HCT116 (cell line): ENCODE measurements at places on chromosomes 4 and X.

- DNase-seq = no peak
Observed at GRCh38 chr4:113773756-113774155, 12.2 kb upstream of the CAMK2D start.

DNA sequence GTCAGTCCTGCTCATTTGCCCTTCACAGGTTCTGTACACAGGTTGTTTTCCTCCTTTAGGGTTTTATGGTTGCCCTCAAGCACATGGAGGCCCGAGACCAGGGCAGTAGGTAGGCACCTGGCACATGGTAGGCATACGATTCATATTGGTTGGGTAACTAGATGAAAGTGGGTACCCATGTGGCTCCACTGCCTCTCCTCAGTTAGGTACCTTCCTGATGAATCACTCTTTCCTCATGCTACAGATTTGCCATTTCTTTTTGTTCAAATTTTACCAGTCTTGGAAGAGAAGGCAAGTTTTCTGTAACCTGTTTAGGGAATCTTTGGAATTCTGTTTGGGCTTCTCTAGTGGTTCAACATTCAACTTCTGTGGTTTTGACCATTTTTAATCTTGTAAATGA lies 121.3 kb downstream of the FHIP1A start:
- DNase-seq = no peak

DNA sequence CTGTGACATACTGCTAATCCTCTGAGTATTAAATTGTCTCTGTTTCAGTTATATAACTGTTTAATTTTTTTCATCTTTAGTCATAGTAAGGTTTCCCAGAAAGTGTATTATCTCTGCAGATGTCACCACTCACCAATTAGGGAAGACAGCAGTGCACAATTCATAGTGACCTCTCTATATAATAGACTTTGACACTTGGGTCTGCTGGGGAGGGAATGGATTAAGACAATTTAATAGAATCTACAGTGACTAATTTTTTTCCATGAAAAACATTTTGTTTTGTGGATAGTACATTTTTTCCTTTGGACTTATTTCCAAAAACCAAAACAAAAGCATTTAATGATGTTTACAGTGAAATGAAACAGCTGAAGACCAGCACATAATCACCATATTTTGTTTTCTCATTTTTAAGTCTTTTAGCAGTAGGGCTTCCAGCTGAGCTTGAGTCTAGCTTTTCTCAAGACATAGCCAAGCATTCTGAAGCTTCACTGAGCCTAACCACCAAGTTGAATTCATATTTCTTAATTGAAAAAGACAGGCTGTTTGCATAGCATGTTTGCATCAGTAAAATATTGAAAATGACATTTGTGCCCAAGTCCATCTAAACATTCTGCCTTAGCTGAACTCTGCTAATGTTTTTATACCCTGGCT lies 69.5 kb downstream of the PCDH19 start:
- no peak for DNase-seq

- DNase-seq = no peak
Observed at GRCh38 chr4:110663738-110664444, 41.0 kb upstream of the PITX2 start.

DNA sequence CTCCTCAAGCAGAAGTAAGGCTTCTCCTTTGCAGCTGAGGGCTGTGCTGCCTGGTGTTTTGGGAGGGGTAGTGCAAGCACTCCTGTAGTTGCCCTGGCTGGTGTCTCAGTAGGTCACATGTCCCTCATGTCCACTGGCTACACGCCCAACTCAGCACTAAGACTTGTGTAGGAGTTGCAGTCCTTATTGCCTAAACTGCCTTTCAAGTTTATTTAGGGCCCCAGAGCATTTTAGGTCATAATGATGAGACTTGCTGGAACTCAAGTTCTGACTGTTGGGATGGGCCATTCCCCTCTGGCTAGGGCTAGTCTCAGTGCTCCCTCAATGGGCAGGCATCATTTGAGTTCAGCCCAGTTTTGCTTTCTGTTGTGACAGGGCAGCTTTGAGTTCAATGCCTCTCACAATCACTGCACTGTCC lies 44.1 kb downstream of the PPM1K start:
- DNase-seq = no peak

DNA sequence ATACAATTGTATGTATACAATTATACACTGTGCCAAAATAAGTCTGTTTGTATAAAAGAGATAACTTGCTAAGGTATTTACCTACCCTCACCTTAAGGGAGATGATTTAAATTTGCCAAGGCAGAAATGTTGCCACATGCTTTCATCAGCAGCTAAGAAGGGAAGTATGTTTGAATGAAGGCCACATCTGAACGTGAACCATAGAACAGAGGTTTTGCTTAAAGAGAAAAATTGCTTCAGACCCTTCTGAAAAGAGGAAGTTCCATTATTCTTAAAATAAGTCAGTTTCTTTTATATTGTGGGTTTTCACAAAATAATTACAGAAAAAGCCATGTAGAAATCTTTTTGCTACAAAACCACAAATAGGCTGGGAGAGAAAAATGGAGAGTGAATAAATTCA lies 621.5 kb upstream of the HTR2C start:
- no peak for DNase-seq

GRCh38 chr4:69025191-69025998 lies 70.9 kb upstream of the UGT2B7 start:
- DNase-seq = peak; percentile 2

- DNase-seq = no peak
Observed at GRCh38 chrX:24646006-24646405, 1.1 kb downstream of the PCYT1B start.

DNA sequence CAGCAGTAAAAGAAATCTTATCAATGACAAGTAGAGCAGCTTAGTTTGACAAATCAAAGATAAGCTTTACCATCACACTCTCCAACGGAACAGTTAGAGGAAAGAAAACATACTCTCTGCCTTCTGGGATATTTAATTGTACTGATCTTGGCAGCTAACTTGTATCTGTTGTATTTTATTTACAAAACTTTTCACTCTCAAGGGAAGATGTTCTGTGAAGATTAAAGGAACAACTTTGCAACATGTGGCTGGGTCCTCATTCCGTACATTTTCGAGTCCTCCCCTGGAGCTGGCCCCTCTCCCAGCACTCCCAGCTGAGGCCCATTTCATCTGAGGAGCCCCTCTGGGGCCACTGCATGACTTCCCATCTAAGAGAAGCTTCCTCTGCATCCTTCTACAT lies 74.4 kb downstream of the RPS3A start:
- DNase-seq = no peak

GRCh38 chrX:46208225-46208854 lies 336.9 kb downstream of the ZNF674 start:
- DNase-seq = no peak

- DNase-seq = peak; percentile 16
Observed at GRCh38 chr4:5142726-5143125, 91.4 kb downstream of the STK32B start.

DNA sequence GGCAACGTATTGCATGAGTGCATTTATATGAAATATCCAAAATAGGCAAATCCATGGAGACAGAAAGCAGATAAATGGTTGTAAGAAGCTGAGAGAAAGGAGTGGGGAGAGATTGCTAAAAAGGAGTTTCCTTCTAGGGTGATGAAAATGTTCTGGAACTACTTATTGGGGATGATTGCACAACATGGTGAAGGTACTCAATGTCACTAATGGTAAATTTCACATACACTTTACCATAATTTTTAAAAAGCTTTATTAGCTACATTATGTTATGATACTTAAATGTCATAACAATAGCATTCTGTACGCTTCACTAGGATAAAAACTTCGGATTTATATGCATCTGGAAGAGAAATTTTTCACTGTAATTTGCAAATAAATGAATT lies 56.7 kb upstream of the WDR19 start:
- DNase-seq = no peak

GRCh38 chr4:163598028-163598427 lies 103.5 kb downstream of the TMA16 start:
- DNase-seq = no peak

GRCh38 chr4:158609116-158609515 lies 62.6 kb downstream of the C4orf46 start:
- DNase-seq = no peak

DNA sequence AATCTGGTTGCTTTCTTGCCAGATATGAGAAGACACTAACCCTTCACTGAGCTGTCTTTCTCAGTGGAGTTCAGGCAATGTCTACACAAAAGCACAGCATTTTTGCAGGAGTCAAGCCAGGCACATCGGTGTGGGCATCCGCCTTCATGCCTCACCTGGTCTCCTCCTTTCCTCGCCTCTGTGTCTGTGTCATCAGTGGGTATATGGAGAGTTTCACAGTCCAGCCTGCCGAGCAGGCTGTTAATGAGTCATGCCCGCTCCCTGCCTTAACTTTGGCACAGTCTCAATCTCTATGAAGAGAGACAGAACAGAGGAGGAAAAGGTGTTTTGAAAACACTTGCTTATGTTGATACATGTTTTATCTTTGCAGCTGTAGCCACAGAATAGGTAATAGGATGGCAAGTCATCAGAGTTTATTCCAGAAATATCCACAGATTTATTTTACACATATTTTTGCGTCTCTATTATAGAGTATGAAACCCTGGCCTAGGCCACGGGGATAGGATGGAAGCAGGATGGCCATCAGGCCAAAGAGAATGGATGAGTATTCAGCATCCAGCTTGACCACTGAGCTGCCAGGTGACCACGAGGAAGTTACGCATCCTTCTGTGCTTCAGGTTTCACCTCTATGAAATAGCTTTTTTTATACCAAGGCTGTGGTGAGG lies 32.8 kb upstream of the MAML3 start:
- DNase-seq = peak; percentile 34

GRCh38 chr4:85114526-85114925 lies 148.0 kb upstream of the WDFY3 start:
- no peak for DNase-seq

GRCh38 chr4:41200486-41201017 lies 13.8 kb downstream of the APBB2 start:
- DNase-seq = no peak

- peak; percentile 66 for DNase-seq
Observed at GRCh38 chr4:130563185-130563888, 1467.4 kb downstream of the C4orf33 start.

- no peak for DNase-seq
Observed at GRCh38 chr4:82893942-82894341, 3.0 kb upstream of the SEC31A start.

- no peak for DNase-seq
Observed at GRCh38 chr4:146310319-146311021, 96.1 kb downstream of the REELD1 start.

GRCh38 chrX:23879380-23880090 lies 28.2 kb downstream of the APOO start:
- no peak for DNase-seq

- no peak for DNase-seq
Observed at GRCh38 chr4:96063639-96064038, 223.7 kb downstream of the PDHA2 start.

DNA sequence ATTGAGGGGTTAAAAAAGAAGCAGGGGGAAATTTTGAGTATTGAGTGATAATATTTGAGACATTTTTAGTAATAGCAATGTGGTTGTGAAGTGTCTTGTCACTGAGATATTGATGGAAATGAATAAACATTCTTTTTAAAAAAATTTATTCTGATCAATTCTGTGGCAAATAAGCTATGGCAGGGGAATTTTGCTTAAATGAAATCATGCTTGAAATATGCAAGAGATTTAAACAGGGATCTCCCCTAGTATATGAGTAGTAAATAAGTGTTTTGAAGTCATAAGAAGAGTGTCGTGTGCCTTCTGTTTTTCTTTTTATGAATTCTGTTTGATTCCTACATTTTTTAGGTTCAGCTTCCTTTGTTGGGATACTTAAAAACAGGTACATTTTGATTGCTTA lies 23.2 kb downstream of the IL15 start:
- DNase-seq = no peak

DNA sequence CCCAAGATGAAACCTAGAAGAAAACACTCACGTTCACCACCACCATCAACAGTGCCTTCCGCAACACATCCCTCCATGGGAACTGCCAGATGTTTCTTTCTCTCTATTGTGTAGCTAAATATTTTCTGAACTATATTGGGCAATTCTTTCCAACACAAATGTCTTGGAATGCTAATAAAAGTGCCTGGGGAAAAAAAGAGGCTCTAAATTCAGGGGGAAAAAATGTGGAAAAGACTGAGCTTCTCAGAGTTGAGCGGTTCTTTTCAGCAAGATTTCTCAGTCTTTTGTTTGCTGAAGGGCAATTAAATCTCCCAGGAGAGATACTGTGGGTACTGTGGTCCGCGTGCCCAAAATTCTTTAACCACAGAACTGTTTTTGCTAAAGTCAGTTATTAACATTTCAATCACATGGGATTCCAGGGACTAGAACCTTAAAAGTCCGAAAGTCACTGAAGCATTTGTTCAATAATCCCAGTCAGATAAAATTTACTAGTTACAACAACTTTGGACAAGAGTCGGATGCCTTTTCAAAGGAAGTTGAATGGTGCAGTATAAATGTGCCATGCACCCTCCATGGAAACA lies 51.9 kb upstream of the DHRSX start:
- no peak for DNase-seq

GRCh38 chrX:104968241-104968640 lies 252.3 kb downstream of the TEX13A start:
- no peak for DNase-seq

- no peak for DNase-seq
Observed at GRCh38 chrX:51899741-51900140, 6.3 kb downstream of the MAGED1 start.

- no peak for DNase-seq
Observed at GRCh38 chrX:97234471-97235081, 350.9 kb downstream of the RPA4 start.

DNA sequence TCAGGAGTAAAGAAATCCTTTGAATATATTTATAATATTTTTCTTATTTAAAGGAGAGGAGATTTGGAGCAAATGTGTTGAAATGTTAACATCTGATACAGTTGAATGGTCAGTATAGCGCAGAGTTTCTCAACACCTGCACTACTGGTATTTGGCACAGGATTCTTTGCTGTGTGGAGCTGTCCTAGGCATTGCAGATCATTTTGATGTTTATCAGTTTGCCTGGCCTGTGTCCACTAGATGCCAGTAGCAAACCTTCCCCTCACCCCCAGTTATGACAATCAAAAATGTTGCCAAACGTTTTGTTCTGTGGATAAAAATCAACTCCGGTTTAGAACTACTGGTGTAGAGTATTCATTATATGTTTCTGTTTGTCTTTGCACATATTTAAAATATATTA lies 765.3 kb upstream of the SLIT2 start:
- DNase-seq = no peak

DNA sequence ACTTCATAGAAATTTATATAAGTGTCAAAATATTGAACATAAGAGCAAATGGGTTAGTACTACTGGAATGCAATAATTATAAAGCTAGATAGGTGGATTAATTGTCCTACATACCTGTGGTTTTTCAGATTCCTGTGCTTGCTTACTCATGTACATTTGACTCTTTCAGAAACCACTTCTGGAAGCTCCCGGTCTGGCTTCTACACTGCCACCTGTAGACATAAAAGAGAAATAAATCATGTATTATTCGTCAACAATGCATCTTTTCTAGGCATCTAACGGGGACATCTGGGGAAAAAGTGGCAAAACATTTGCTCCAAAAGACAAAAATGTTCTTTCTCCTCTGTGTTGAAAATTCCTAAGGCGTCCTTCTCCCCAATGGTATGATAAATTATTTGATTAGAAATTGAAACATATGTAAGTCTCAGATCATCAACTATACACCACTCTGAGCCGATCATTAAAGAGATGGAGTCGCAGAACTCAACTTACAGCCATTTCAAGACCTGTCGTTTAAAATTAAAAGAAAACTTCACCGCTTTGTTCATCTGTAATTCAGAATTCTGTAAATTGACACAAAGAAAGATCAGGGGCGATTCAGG lies 648.7 kb upstream of the DIPK2B start:
- peak; percentile 57 for DNase-seq
